ENCODE measurements at places on chromosomes 13 and 19. TPM values are rescaled to one million over a fixed set of nuclear protein-coding genes. Genes with fewer than 3 reads are reported as not detected.
A peak's percentile ranks its signal among the peaks of the same experiment; 100 is the strongest.

- no peak for DNase-seq
These were observed 16.2 kb upstream of the MISP start for GRCh38 chr19:734716-735115.

GRCh38 chr19:3543150-3544057 lies 4.4 kb downstream of the TEKTIP1 start:
- no peak for DNase-seq

Gene OR4F17
- not detected for total RNA-seq

- DNase-seq = no peak
These were observed 143.6 kb upstream of the SERP2 start for GRCh38 chr13:44230071-44230470.

Gene ZNF568
- 8.6 TPM for total RNA-seq

- DNase-seq = no peak
These were observed 11.6 kb downstream of the AKAP11 start for GRCh38 chr13:42283574-42283973.

DNA sequence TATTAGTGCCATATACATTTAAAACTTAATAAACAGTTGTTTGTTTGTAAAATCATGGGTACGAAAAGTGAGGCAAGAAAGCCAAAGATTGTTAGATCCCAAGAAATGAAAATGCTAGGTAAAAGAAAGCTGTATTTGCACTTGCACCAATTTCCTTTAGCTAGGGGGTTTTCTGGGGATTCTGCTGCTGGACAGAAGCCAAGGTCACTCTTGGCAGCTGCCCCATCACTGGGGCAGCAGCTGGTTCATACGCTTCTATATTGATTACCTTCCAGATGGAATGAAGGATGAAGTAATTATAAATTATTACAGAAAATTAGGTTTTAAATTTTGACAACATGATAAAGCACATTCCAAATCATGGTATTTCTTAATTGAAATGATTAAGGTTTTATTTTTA lies 127.4 kb downstream of the SLITRK5 start:
- no peak for DNase-seq

- peak; percentile 33 for DNase-seq
These were observed 579 bp downstream of the ZNF566 start for GRCh38 chr19:36488846-36489117.

GRCh38 chr13:28459911-28460310 lies 35.0 kb downstream of the FLT1 start:
- DNase-seq = no peak

Gene PRR20B
- not detected for total RNA-seq

DNA sequence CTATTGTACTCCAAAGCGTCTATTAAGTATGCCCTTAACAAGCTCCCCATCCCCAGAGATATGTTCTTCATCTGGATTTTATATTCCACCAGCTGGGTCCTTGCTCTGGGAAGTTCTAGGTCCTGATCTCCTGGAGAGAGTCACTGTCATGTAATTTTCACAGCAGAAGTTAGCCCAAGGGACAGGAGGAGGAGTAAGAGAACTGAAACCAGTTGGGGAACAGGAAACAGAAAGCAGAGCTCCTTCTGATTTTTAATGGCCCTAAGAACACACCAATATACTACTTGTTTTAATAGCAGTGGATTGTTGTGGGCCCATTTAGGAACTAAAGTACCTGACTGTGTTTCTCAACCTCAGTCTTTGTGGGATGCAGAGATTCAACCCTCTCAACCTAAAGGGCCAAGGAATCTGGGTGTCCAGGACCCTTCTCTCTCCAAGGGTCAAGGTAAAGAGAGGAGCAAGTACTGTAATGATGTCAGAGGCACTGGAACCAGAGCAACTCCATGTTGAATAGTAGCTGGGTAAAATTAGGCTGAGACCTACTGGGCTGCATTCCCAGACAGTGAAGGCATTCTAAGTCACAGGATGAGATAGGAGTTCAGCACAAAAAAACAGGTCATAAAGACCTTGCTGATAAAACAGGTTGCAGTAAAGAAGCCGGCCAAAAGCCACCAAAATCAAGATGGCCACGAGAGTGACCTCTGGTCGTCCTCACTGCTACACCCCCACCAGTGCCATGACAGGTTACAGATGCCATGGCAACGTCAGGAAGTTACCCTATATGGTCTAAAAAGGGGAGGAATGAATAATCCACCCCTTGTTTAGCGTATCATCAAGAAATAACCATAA lies 8.1 kb upstream of the FPR3 start:
- no peak for DNase-seq

DNA sequence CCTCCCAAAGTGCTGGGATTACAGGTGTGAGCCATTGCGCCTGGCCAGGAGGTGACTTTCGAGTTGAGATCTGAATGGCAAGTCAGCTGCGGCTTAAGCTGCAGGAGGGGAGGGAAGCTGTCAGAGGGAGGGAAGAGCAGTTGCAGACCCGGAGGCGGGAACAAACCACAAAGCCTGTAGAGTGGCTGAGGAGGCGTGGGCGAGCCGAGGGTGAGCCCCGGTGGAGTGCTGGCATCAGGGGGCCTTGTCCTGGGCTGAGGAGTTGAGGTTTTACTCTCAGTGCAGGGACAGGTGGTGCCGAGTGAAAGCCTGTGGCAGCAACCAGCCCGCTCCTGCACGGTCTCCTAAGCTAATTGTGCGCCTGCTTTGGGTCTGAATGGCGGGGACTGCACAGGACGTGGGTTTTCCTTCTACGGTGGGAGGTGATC lies 24.2 kb downstream of the PPP1R37 start:
- DNase-seq = peak; percentile 55

GRCh38 chr19:41941410-41942202 lies 13.4 kb upstream of the ERFL start:
- DNase-seq = no peak

GRCh38 chr19:44927746-44928145 lies 13.3 kb downstream of the APOC1 start:
- no peak for DNase-seq

Gene FAM32A
- 93.2 TPM for total RNA-seq

Gene LIM2
- total RNA-seq = not detected

- peak; percentile 56 for DNase-seq
These were observed 25.5 kb upstream of the MCF2L start for GRCh38 chr13:112943309-112944125.

Gene ZSCAN5A
- total RNA-seq = 18.8 TPM

Gene C1QTNF9B
- total RNA-seq = not detected

GRCh38 chr13:43963726-43964125 lies 84.0 kb downstream of the LACC1 start:
- DNase-seq = no peak

Gene KCNN1
- 63.5 TPM for total RNA-seq

Gene SPACA4
- not detected for total RNA-seq

DNA sequence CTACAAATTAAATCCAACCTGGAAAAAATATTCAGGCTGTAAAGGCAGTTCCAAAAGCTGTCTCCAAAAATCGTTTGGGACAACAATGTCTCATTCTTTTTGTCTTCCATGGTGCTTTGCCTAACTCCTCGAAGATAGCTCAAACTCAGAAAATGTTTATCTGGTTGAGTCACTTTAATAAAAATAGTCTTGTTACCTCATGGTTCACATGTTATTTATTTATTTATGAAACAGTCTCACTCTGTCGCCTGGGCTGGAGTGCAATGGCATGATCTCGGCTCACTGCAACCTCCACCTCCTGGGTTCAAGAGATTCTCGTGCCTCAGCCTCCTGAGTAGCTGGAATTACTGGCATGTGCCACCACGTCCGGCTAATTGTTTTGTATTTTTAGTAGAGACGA lies 4.9 kb upstream of the BRD4 start:
- DNase-seq = no peak

GRCh38 chr19:43595605-43595998 lies 332 bp downstream of the IRGQ start:
- DNase-seq = peak; percentile 17

Gene RINL
- total RNA-seq = 7.4 TPM

DNA sequence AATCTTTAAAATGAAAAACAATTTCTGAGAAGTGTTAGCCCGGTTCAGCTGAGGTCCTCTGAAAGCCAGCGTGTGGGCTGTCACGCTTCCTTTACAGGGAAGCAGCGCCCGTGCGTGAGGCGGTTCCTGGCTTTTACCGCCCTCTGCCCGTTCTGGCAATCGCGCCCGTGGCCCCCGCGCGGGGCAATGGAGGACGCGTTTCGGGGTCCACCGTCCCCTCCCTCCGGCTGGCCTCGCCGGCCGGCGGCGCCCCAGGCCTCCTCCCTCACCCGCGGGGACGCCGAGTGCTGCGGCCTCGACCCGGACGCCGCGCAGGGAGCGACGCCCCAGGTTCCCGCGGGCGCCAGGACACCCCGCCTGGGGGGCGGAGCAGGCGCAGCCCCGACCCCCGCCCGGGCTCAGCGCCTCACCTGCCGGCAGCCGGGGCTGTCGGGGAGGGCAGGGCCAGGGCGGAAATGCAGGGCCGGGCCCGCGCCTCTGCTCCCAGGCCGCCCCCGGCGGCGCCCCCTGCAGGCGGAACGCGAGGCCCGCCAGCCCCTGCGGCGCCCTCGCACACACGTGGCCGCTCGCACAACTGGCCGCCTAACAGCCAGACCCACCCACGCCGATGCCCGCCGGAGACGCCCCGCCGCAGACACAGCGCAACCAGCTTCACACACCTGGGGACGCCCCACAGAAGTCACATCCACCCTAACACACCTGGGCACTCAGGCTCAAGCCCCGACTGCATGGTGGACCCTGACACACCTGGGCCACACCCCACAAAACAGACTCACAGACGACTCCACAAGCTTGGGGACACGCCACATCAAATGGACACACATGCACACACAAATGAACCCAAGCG lies at the start of gene GGACT:
GGACT (minus strand) TSS at position 459 of the 847 bp plus-strand sequence. CDS start 56,198 bp downstream, outside the sequence.
- DNase-seq = peak; percentile 79

GRCh38 chr13:51881296-51881695 lies 19.5 kb downstream of the CCDC70 start:
- DNase-seq = no peak

DNA sequence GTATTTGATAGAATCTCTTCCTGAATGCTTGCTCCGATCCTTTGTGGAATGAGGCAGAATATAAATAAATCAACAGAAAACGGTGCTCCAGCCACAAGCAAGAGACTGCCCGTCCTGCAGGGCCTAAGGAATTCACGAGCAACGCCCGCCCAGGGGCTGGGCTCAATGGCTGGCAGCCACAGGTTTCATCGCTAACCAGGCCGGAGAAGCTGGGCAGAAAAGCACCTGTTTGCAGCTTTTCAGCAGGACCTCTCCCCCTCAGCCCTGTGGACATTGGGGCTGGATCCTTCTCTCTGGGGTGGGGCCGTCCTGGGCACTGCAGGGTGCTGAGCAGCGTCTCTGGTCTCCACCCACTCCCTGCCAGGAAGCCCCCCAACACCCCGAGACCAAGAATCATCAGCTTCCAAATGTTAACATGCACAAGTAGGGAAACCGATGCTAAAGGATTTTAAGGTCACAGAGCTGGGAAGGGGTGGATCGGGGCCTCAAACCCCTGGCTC lies 102.5 kb downstream of the GADD45B start:
- no peak for DNase-seq

Gene C19orf73
- total RNA-seq = 1.7 TPM

Gene CELF5
- 3.7 TPM for total RNA-seq

Gene TUBB4A
- 45.2 TPM for total RNA-seq

Gene FARSA
- total RNA-seq = 162 TPM

- no peak for DNase-seq
These were observed 17.1 kb downstream of the PNMA8A start for GRCh38 chr19:46454244-46454643.

DNA sequence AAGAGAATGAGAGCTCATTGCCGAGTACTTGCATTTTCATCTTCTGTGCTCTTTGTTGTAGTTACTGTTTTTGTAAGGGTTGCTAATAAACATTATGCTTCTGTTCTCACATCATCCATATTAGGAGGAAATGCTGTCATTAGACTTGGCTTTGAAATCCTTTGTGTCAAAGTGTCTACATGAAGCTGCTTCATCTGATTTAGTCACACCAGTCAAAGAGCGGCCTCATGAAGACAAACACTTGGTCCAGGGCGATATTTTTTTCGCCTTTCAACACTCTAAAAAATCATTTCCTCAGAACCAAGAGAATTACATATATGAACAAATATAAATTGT lies 105.0 kb downstream of the SPRY2 start:
- no peak for DNase-seq

Gene MEIOSIN
- not detected for total RNA-seq

DNA sequence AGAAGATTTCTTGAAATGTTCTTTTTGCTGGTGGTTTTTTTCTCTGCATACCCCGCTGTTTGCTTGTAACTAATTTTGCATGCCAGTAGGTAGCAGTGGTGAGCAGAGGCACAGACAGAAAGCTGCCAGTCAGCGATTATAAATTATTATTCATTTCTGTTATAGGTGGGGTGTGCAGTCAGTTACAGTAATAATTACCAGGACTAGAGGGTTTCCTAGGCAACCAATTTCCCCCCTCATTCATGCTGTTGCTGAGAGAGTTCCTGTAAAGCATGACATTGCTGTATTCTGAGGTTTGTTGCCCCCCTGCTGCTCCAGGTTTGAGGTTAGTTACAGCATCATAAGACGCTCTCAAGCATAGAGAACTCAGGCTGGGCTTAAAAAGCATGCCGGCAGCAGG lies 104.5 kb downstream of the URI1 start:
- DNase-seq = peak; percentile 39

GRCh38 chr19:2633693-2634075 lies 68.8 kb downstream of the GNG7 start:
- DNase-seq = no peak

Gene CYP2S1
- 0.24 TPM for total RNA-seq

Gene ZNF132
- total RNA-seq = 9.1 TPM

- peak; percentile 97 for DNase-seq
These were observed at the start of gene ERCC1 for GRCh38 chr19:45423589-45424190. ERCC1 (minus strand) TSS chr19:45423917; CDS start chr19:45423374, 543 bp downstream.

DNA sequence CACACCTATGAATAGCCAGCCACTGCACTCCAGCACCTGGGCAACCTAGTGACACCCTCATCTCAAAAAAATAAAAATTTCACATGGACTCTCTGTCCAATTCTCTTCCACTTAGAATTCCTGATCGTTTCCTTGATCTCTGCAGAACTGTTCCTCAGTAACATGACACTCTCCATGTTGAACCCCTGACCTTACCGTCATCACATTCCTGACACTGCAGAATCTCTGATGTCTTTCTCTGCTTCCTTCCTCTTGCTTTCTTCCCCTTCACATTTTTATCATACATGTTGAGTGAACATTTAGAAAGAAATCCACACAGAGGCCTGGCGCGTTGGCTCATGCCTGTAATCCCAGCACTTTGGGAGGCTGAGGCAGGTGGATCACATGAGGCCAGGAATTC lies 15.0 kb downstream of the ZNF114 start:
- DNase-seq = no peak

- no peak for DNase-seq
These were observed 305.5 kb downstream of the DNAJC15 start for GRCh38 chr13:43328907-43329306.

Gene APOC4
- not detected for total RNA-seq
